Stomach (tissue), 19 donors: ENCODE measurements at places on chromosomes 4 and X. TPM values are rescaled to one million over a fixed set of nuclear protein-coding genes. Genes with fewer than 3 reads are reported as not detected.

DNA sequence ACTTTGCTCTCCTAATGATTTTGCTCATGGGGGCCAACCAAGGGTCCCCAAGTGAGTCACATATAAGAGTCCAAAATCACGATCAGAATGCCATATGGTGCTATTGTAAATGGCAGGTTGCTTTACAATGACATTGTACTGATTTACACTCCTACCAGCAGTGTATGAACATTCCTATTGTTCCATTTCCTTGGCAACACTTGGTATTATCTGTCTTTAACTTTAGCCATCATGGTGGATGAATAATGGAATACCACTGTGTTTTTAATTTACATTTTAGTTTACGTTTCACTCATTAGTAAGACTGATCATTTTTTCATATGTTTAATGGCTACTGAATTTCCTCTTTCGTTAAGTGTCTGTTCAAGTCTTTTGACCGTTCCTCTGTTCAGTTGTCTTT lies 96.5 kb downstream of the NYX start:
- H3K27ac ChIP-seq, result no peak overlapping the region
- no peaks in the 10 kb centered on the region for H3K27me3 ChIP-seq
- DNase-seq, result no peak

LRIT3 gene
- 1.0 TPM for total RNA-seq

ANOS1 gene
- total RNA-seq, result not detected

- no peaks in the 10 kb centered on the region for H3K36me3 ChIP-seq
- H3K27ac ChIP-seq, result peak overlapping the region; percentile 87
- peaks cover 41% of the 10 kb centered on the region for H3K4me1 ChIP-seq
- peak overlapping the region; percentile 11 for H3K4me3 ChIP-seq
- peak; percentile 40 for DNase-seq
Measured at GRCh38 chr4:1194010-1194900, 21.9 kb upstream of the SPON2 start.

FGFBP2 gene
- total RNA-seq, result 1.0 TPM

DNA sequence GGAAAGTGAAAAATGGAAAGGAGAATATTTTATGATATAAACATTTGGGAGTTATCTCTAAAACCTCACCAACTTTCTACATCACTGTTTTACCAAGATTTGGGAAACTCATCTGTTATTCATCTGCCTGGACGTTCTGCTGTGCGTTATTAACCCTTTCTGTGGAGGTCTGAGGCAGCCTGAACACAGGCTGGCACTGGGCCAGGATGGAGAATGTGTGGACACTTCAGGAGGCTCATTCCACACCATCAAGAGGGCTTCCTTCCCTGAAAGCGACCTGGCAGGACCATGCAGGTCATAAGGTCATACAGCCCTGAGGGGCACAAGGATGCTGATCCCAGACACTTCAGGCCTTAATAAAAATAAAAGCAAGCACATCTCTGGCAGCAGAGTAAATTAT lies 31.2 kb upstream of the TMEM184C start:
- no peaks in the 10 kb centered on the region for H3K36me3 ChIP-seq
- H3K4me1 ChIP-seq, result no peaks in the 10 kb centered on the region
- no peaks in the 10 kb centered on the region for H3K27me3 ChIP-seq

DNA sequence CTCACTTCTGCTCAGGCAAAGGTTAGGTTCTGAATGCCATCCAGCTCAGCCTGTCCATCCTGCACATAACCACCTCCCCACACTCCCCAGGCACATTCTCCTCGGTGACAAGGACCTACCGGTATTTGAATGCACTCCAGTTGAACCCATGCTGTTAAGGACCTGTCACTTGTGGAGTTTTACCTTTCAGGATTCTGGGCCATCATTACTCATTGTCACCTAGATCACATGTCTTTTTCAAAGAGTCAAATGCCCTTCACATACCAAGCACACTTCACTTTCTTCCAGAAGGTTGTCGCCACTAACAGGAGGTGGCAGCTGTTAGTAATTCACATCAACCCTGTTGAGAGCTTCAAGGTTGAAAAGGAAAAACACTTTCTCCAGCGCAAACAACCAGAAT lies 218.3 kb downstream of the SOWAHB start:
- H3K27ac ChIP-seq, result peak overlapping the region; percentile 85
- H3K4me3 ChIP-seq, result no peak overlapping the region
- H3K4me1 ChIP-seq, result no peaks in the 10 kb centered on the region
- DNase-seq, result peak; percentile 43
- H3K36me3 ChIP-seq, result no peaks in the 10 kb centered on the region

SHROOM3 gene
- total RNA-seq, result 121 TPM
